ENCODE measurements at places on chromosomes 7 and 10. TPM values are rescaled to one million over a fixed set of nuclear protein-coding genes. Genes with fewer than 3 reads are reported as not detected.

DNA sequence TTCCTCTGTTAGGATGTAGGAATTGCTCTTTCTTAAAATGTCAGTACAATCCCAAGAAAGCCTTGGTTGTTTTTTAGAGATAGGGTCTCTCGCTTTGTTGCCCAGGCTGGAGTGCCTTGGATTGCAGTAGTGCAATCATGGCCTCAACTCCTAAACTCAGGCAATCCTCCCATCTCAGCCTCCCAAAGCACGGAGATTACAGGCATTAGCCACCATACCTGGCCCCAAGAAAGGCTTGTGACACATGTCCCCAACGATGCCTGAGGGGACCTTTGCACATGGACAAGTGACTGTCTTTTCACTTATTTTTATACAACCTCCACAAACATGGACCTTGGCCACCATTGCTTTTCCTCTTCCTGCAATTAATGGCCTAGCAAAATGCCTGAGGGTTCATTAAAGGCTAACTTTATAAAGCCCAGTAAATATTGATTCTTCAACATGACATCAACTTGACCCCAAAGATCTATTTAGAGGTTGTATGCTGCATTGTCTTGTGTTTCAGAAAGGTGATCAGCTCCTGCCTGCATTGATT is 10.0 kb upstream of the SPOCK2 start:
- no peak for DNase-seq

Gene HOXA5
- total RNA-seq, result 3.9 TPM

GRCh38 chr7:115363916-115364315 is 442.0 kb downstream of the MDFIC start:
- DNase-seq, result no peak

DNA sequence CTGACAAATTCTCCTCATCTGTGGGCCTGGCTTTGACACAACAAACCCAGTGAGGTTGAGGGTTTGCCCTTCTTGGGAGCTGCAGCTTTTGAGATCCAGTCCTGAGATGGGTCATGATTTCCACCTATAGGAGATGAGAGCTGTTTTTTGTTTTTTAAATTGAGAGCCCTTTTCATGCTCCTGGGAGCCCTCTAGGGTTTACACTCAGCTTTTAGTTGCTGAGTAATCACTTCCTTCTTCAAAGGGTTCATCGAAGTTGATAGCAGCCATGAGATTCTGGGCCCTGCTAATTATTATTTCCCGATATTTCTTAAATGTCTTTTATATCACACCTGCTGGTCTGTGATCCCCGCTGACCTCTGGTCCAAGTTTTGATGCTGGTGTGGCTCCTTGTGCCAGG is 47.3 kb upstream of the VIPR2 start:
- no peak for DNase-seq

Gene PRPS1L1
- not detected for total RNA-seq

Gene LRRC17
- total RNA-seq, result 0.39 TPM

DNA sequence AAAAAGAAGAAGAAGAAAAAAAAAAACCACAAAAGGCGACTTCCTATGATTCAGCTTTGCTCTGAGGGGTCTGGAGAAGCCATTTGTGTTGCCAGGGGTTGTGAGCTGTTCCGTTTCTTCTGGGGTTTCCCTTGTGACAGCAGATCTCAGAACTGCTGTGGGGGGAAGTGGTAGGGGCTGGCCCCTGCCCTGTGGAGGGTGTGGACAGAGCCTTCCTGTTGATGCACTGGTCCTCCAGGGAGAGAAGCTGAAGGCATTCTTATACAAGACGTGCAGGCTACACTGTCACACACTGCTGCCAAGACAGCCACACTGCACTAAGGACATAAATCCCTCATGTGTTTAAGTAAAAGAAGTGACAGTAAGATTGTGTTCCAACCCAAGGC is 17.3 kb upstream of the CSGALNACT2 start:
- no peak for DNase-seq

DNA sequence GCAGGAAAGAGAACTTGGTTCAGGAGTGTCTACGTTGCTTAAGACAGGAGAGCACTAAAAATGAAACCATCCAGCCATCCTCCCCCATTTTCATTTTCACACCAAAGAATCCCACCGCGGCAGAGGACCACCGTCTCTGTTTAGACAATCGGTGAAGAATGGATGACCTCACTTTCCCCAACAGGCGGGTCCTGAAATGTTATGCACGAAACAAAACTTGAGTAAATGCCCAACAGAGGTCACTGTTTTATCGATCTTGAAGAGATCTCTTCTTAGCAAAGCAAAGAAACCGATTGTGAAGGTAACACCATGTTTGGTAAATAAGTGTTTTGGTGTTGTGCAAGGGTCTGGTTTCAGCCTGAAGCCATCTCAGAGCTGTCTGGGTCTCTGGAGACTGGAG is 1.4 kb upstream of the IL6 start:
- no peak for DNase-seq

Gene WBP1L
- 91.3 TPM for total RNA-seq

DNA sequence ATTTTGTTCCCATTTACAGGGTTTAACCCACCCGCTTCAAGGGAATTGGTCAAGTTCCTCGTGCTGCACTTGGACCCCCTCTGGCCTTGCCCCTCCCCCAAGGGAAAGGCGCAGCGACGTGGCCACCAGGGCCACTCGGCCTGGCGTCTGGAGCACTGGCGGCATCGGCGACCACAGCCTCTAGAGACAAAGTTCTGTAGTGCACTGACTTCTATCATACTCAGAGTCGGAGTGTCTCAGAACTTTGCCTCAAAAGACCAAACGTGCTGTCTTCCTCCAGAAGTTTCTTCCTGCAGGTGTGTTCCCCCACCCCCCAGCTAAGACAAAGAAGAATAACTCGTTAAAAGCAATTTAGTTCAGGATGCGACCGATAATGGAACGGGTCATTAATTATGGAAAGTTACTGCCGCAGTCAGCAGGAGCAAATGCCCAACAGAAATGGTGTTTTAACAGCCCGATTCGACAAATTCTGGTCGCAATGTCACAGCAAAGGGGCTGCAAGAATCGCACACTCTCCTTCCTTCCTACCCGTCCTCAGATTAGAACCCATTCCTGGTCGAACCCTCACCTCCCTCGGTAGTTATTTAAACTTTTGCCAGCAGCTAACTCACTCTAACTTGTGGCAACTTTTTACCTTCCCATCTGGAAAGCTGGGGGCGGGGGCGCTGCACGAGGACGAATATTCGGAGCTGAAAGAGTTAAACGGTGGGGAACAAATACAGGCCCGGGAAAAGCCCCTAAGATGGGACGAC is 202.1 kb upstream of the NFE2L3 start:
- no peak for DNase-seq

DNA sequence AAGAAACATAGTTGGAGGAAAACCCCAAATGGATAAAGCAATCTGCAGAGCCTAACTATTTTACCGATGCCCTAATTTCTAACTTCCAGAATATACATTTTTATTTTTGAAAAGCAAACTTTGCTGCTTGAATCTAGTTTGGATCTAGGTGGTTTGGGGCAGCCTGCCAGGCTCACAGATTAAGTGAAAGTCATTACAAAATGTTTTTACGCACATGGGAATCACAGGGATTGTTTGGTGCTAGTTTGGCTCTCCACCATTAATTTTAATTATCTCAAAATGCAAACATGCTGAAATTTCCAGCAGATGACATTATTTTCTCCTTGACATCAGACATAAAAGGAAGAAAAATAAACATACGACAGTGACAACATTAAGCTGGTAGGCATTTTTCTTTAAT is 166.7 kb upstream of the INHBA start:
- DNase-seq, result no peak

DNA sequence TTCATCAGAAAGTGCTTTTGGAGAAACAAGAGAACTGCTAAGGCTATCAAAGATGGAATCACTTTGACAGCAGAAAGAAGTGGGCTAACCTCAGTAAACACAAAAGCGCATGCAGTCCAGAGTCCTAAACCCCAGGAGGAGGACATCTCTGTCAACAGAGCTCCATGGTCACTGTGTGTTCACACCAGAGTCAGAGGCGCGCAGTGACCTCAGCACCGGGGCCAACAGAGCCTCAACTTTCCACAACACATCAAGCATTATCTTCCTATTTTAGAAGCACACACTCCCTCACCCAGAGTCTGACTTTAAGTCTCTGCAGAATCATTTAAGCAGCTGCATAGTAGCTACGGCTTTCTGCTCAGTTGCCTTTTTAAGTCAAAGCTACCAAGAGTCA is 195.3 kb downstream of the DIP2C start:
- DNase-seq, result no peak

- DNase-seq, result no peak
These were observed 9.5 kb upstream of the TBX20 start for GRCh38 chr7:35263396-35263795.

Gene GPR15LG
- 0.41 TPM for total RNA-seq
